ENCODE measurements at places on chromosomes 5 and 9.

DNA sequence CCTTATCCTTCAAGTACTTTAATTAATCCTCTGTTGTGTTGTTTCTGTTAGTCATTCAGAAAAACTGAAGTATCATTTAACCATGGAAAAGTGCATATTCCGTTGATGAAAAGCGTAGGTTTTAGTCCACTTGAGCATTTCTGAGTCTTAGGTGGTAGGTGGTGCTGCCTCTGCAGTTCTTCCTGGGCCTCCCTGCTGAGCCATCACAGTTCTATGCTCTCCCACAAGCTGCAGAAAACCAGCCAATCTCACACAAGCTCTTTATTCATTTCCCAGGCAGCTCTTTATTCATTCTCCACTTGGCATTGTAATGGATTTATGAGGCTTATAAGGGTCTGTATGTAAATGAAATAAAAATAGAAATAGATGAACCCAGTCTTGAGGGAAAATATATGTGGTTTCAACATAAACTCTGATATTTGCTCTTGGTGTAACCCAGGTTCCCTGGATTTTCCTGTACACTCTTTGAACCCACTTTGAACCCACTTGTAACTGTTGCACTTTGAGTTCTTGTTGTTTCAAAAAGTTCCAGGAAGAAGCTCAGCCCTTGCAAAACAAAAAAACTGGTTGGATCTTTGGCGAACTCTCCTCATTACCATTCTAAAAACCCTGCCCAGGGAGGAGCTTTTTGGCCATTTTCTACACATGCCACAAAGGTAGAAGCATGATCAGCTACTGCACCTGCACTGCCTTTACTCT, 56.0 kb downstream of the ZNF510 start:
- peaks cover 20% of the 10 kb centered on the region for H3K36me3 ChIP-seq
- H3K27ac ChIP-seq: no peak overlapping the region
- ATAC-seq: no peak

DNA sequence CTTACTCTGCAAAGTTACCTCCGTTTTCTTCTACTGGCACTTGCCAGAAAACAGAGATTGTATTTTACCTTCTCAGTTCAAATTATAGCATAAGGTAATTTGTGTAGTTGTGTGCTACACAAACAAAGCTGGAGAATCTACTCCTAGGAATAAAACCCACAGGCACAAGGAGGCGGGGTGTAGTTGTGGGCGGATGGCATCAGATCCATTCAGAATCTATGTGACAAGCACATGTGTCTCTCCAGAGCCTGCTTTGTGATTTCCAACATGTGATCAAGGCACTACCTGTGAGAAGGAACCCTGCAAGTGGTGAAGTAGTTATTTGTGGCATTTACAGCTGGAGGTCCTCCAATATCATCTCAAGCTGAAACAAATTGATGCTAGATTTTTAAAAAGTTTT, 39.0 kb downstream of the GAS1 start:
- H3K27me3 ChIP-seq: peaks cover 10% of the 10 kb centered on the region
- H3K27ac ChIP-seq: no peak overlapping the region
- ATAC-seq: no peak
- H3K36me3 ChIP-seq: no peaks in the 10 kb centered on the region

DNA sequence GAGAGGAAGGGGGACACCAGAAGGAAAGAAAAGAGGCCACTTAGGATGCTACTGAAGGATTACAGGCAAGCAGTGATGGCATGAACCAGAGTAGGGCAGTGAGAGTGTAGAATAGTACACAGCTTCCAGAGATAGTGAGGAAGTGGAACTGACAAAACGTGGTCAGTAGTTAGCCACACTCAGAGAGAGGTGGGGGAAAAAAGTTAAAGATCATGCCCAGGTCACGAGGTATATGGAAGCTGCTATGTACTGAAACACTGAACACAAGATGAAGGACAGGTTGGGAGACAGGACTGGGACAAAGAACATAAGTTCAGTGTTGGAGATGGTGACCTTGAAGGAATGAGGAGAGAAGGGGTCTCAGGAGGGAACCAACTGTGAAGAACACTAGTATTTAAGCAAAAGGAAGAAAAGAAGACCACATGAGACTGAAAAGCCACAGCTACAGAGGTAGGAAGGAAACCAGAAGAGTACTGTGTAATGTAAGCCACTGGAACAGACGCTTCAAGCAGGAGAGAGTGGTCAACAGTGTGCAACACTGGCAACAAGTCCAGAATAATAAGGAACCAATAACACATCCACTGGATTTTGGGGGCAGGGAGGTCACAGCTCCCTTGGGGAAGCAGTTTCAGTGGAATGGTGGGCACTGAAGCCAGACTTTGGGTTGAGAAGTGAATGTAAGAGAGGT, 45.5 kb downstream of the ELL2 start:
- peak overlapping the region; percentile 2 for H3K27ac ChIP-seq
- H3K27me3 ChIP-seq: no peaks in the 10 kb centered on the region
- peaks cover 18% of the 10 kb centered on the region for H3K4me1 ChIP-seq
- peak; percentile 67 for ATAC-seq
- no peak overlapping the region for H3K4me3 ChIP-seq

- H3K4me3 ChIP-seq: no peak overlapping the region
- no peaks in the 10 kb centered on the region for H3K4me1 ChIP-seq
- H3K36me3 ChIP-seq: no peaks in the 10 kb centered on the region
- H3K27me3 ChIP-seq: no peaks in the 10 kb centered on the region
- ATAC-seq: no peak
- no peak overlapping the region for H3K27ac ChIP-seq
Measured at GRCh38 chr9:12906646-12907045, 131.8 kb downstream of the LURAP1L start.

DNA sequence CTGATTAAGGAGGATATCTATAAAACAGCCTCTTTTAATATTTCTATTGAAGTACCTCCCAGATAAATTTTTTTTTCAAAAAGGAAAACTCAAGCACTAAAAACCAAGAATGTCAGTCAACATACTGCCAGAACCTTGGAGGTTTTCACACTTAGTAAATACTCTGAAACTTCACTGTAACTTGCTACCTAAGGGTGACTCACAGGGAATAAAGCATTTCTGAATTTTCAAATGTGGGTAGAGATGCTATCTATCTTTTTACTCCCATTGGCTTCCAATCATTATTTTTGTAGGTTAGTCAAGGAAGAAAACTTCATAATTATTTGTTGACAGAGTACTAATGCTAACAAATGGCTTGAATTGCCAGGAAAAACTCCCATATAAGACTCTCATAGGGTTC, 46.1 kb downstream of the SLC25A46 start:
- no peak overlapping the region for H3K4me3 ChIP-seq
- no peak for ATAC-seq
- H3K27ac ChIP-seq: no peak overlapping the region
- no peaks in the 10 kb centered on the region for H3K4me1 ChIP-seq
- no peaks in the 10 kb centered on the region for H3K36me3 ChIP-seq
- H3K27me3 ChIP-seq: no peaks in the 10 kb centered on the region

Measured in stimulated activated memory B cell treated with anti-CD40 and anti-IgM and Interleukin-4, amounts not matched to agents 10 μg/mL and 1 μg/mL and 100 μg/mL, for 72 hours (primary cell).